HEK293T (cell line): ENCODE measurements at places on chromosomes 13 and 19.

DNA sequence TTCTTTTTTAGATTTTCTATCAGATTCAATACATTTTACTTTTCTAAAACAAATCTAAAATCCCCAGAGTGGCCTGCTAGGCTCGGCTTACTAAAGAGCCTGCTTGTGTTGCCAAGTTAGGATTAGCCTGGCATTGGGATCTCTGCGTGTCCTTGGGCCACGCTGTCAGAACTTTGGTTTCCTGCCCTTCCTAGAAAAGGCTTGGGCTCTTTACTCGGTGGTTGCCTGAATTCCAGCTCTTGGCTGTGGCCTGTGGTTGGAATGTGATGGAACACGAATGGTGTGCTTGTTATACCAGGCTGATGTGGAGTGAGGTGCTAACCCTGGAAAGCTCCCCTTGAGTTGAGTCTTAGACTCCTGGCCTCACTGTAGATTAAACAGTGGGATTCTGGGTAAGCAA is 8.5 kb downstream of the SPATA13 start:
- DNase-seq = no peak

- DNase-seq = no peak
Observed at GRCh38 chr13:48580896-48581295, 48.0 kb upstream of the RCBTB2 start.

DNA sequence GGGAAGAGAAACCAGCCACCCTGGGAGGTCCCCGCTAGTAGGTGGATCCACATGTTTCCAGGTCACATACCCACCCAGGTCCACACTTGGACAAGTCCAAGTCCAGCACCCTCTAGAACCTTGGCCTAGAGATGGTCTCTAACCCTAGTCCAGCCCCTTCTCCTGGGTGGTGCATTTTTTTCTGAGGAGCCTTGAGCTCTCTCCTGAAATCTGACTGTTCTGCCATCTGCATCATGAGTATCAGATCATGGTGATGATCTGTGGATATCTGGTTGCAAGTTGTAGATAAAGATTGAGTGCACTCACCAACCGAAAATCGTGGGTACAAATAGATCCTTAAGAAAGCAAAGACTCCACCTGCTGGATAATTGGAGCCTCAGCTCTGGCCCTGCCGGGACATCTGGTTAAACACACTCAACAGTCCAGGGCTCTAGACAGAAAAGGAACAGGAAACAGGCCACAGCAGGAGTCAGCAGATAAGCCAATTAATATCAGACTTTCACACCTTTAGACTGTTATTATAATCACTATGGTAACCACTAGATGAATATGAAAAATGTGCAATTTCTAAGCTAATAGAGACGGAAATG is 41.1 kb downstream of the GPR12 start:
- DNase-seq = peak; percentile 20

GRCh38 chr19:2683430-2684003 is 19.0 kb downstream of the GNG7 start:
- DNase-seq = no peak

DNA sequence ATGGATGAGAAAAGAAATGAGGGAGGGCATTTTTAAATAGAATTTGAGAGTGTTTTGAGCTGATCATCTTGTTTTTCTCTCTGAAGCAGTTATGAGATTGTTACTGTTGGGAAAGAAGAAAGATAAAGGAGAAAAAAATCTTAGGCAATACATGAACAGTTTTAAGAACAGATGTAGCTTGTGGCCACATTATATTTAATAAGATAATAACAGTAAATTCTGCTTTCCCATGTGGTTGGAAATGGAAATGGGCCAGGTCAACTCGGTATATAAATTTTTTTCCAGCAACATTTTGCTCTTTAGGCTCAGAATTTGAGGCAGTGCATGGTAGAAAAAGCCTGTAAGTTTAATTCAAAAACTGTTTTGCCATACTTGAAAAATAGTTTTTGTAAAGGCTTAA is 118.7 kb downstream of the POSTN start:
- no peak for DNase-seq

- DNase-seq = no peak
Observed at GRCh38 chr19:47229676-47230053, 1.3 kb downstream of the BBC3 start.

DNA sequence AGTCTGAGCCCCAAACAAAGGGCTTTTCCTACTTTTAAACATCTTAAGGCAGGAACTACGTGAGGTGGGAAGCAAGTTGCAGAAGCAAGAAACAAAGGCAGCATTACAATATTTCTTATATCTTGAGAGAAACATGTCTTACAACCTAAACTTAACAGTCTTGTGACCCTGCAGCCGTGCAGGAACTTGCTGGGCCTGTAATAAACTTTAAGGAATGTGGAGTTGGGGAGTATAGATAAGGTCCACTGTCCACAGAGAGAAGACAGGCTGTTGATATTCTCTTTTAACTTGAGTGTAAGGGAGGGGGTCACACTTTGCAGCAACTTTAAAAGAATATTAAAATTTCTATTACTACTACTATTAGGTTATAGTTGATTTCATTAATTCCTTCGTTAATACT is 214.6 kb upstream of the HTR2A start:
- no peak for DNase-seq
